ENCODE measurements at places on chromosomes 2 and 18. TPM values are rescaled to one million over a fixed set of nuclear protein-coding genes. Genes with fewer than 3 reads are reported as not detected.

GRCh38 chr2:115635430-115635829, 1193.0 kb downstream of the DPP10 start:
- no peak for DNase-seq

The SS18 gene
- 97.9 TPM for total RNA-seq

DNA sequence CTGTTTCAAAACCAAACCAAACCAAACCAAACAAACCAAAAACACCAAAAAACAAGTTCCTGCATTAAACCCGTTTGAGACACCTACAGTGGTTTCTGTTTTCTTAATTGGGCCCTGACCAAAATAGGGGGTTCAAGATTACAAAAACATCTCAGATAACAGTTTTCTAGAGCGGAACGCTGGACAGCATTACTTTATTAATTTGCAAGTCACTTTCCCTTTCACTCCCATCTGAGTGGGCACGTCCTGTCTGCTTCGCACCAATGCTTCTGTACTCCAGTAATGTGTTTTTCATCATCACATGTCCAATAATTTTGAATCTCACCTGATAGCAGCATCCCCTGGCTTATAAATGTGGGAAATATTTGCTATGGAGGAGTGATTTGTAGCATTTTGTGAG, 11.7 kb upstream of the MYO1B start:
- no peak for DNase-seq

DNA sequence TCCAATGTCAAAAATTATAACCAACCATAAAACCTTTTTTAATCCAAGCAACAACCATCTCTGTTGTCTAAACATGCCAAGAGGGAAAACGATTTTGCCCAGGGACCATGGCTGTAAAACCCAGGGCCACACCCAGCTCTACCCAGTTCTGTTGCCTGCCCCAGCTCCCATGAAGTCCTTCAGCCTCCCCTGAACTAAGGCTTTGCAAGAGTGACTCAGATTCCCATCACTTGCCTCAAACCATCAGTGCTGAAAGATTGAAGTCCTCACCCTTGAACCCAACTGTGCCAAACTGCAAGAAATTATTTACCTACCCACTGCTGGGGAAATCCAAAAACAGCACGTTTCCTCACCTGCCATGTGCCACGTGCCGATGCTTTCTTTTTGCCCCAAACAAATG, 102.5 kb downstream of the TFCP2L1 start:
- DNase-seq, result no peak

The MTCL1 gene
- 11.7 TPM for total RNA-seq

DNA sequence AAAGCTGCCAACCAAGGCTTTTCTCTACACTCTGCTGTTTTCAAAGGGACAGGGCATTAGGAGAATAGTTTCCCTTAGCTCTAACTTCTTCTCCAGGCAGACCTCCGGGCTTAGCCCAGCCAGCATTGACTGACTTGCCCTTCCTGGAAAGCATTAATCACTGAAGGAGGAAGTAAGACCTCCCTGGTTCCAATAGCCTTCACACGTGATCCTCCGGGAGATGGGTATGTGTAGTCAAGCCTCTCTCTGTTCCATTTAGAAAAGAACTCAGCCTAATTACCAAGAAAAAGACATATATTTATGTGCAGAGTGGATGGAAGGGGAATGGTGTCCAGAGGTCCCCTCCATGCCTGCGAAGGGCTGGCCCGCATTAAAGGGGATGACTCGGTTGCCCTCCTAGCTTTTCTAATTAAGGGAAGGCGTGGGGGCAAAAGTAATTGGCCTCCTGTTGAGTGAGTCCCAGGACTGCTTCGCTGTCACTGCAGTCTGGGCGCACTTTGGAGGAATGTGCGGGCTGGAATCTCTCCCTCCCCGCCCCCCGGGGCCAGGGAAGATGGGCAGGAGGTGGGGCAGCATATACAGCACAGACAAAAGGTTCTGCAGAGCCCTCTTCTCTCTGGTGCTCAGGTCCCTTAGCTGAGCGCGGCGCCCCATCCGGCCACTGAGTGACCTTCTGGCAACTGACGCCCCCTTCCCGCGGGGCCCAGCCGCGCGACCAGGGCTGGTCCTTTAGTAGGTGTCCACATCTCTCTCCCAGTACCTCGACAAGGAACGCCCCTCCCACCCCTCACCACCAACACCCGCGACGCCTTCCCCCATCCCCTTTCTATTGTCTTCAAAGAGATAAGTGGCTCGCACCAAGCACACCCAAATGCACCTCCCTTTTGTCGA, 686.0 kb downstream of the NRXN1 start:
- no peak for DNase-seq

The RESP18 gene
- total RNA-seq, result not detected

The CIB4 gene
- not detected for total RNA-seq

The UPP2 gene
- total RNA-seq, result not detected

- DNase-seq, result peak; percentile 79
Observed at GRCh38 chr2:176283291-176284068, 14.2 kb downstream of the MTX2 start.

GRCh38 chr2:176114120-176114929, 2.3 kb upstream of the HOXD10 start:
- no peak for DNase-seq

DNA sequence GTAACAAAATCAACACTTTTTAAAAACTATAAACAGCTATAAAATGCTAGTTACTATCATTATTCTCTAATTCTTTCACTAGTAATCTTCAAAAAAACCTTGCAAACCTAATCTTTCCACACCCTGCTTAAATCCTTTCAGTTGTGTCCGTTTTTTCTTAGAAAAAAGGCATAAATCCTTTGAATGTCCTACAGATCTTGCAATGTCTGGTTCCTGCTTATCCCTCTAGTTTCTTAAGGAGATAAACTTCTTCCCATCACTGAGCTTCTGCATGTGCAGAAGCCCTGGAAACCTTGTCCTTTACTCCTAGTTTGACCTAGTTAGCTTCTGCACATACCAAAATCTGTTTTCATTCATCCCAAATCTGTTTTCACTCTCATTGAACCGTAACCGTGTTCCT, 1.3 kb upstream of the PNO1 start:
- no peak for DNase-seq

The DES gene
- not detected for total RNA-seq

DNA sequence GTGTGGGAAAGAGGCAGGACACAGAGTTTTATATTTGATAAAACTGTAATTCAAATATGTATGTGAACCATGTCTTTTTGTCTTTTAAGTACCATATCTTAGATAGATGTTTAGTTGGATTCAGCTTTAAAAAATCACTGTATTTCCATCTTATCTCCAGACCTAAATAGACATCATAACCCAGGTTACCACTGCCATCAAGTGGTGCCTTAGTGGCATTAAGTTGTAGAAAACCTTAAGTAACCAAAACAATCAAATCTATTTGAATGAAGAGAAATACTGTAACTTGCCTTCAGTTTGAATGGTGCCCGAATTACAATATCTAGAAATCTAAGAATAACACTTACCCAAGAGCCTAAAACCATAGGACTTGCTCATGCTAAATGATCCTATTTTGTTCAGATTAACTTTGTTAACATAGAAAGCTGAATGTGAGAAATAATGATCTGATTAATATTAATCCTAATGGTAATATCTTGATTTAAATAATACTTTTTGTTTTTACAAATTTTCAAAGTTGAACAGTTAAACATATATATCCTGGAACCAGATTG, 92.5 kb upstream of the MAP2 start:
- peak; percentile 66 for DNase-seq

GRCh38 chr2:235765181-235765820, 271.5 kb downstream of the AGAP1 start:
- DNase-seq, result peak; percentile 14

GRCh38 chr2:235688511-235689426, 194.9 kb downstream of the AGAP1 start:
- no peak for DNase-seq

Measured in dermis blood vessel endothelial cell (primary cell).